ENCODE measurements at places on chromosomes 4 and X. TPM values are rescaled to one million over a fixed set of nuclear protein-coding genes. Genes with fewer than 3 reads are reported as not detected.

The GC gene
- total RNA-seq = 0.62 TPM

The P2RY4 gene
- total RNA-seq = 0.93 TPM

The APELA gene
- total RNA-seq = not detected

The FGG gene
- not detected for total RNA-seq

The ZNF275 gene
- total RNA-seq = 16.2 TPM

The SSX2 gene
- total RNA-seq = not detected

The SUPT20HL1 gene
- total RNA-seq = 1.4 TPM

The SASH3 gene
- 7.1 TPM for total RNA-seq
